Fibroblast of skin of right biceps (primary cell): ENCODE measurements at places on chromosomes 7 and 10.

- peak; percentile 85 for DNase-seq
Measured at GRCh38 chr7:116588225-116588624, 63.4 kb downstream of the CAV1 start.

DNA sequence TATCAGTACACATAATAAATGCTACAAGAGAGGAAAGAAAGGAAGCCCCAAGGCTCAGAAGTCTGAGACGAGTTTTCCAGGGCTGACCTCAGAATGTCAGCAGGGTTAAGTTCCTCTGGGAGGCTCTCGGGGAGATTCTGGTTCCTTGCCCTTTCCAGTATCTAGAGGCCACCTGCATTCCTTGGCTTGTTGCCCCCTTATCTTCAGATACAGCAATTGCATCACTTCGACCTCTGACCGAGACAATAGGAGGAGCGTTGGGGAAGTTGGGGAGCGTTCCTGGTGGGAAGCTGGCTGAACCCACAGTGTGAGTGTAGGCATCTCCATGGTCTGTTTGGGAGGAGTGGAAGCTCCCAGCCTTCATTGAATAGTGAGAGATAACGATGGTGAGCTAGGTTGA, 72.0 kb upstream of the MTPN start:
- no peak for DNase-seq

DNA sequence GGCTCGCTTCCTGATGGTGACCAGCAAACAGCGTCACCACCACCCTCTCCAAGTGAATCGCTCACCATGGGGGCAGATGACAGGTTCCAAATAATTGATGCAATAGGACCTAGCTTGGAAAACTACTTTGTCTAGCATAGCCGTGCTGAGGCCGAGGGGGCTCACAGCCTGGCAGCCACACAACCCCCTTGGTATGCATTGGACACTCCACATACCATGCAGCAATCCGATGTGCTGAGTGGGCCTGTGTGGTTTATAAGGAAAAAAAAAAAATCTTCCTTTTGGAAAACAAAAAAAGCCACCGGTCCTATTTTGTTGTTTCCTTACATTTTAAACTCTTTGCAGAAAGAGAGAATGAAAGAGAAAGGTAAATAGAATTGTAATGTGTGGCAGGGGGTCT, 15.1 kb downstream of the GATA3 start:
- DNase-seq, result peak; percentile 89

GRCh38 chr7:143490717-143491306, 13.1 kb downstream of the TAS2R41 start:
- DNase-seq, result no peak

GRCh38 chr10:6068422-6068821, 6.3 kb upstream of the IL2RA start:
- DNase-seq, result no peak

- peak; percentile 67 for DNase-seq
Measured at GRCh38 chr7:92785923-92786322, 50.5 kb downstream of the CDK6 start.

DNA sequence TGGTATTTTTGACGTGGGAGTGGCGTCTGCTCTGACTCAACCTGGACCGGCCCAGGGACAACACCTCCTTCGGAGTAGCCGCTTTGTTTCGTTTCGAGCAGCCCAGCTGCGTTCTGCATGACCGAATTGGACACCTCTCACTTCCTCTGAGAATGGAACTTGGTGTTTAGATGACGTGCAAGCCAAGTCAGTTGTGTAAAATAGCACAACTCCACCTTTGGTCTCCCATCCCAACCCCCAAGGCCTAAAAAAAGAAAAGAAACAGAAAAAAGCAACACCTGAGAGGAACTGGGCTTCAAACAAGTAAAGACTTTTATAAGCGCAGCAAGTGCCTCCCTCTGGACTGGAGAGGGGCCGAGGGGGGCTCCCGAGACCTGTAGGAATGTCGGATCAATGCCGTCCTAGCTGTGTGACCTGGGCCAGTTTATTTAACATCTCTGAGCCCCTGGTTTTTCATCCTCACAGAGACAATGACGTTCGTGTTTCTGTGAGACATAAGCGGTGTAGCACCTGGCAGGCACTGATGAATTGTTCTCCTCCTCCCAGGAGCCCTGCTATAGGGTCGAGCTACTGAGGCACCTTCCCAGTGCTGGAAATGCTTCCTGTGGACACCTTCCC, 52.0 kb upstream of the SMNDC1 start:
- peak; percentile 44 for DNase-seq

GRCh38 chr7:37467002-37467401, 18.3 kb upstream of the ELMO1 start:
- DNase-seq, result no peak

DNA sequence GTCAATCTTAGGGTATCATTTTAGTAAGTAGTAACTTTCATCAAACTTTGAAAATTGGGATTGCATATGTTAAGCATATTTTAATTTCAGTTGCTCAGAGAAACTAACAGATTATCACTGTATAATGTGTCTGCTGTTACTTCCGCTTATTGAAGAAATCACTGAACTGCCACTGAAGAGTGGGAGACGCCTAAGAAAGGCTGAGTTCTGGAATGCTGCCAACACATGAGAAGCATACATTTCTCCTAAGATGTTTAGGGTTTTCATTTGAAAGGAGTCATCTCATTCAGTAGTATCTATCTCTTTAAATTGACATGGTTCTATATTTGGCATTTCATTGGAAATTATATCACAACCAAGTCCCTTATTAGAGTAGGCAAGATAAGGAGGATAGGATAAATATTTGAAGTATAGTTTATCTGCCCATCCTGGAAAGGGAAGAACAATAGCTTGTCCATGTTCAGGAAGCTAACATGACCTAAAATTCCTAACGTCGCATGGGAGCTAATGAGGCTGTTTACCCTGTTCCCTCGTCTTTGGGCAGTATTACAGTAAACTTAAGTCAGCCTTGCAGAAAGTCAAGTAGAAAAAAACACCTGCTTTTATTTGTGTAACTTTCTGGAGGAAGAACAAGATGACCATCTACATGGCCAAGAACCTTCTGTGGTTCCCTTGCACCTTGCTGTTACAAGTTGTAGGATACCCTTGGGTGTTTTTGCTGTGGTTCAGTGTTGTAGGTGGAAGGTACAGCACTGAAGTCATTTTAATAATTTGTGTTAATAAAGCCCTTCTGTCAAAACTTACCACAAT, 67.3 kb downstream of the NHLRC2 start:
- DNase-seq, result peak; percentile 4

GRCh38 chr7:11524476-11525397, 307.3 kb downstream of the THSD7A start:
- no peak for DNase-seq

DNA sequence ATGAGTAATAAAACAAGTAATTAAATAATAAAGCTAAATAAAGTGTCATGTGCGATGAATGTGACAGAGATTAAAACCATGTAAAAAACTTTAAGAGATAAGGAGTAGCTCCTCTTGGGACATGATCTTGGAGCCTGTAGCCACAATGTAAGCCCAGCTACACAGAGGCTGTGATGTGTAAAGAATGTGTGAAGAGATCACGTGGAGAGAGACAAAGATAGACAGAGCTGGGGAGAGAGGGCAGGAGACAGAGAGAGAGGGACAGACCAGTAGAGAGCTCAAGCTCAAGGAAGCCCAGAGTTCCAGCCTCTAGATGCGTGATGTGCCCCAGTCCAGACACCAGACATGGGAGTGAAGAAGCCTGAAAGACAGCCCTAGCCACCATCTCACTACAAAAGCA, 644.1 kb downstream of the TNS3 start:
- no peak for DNase-seq

DNA sequence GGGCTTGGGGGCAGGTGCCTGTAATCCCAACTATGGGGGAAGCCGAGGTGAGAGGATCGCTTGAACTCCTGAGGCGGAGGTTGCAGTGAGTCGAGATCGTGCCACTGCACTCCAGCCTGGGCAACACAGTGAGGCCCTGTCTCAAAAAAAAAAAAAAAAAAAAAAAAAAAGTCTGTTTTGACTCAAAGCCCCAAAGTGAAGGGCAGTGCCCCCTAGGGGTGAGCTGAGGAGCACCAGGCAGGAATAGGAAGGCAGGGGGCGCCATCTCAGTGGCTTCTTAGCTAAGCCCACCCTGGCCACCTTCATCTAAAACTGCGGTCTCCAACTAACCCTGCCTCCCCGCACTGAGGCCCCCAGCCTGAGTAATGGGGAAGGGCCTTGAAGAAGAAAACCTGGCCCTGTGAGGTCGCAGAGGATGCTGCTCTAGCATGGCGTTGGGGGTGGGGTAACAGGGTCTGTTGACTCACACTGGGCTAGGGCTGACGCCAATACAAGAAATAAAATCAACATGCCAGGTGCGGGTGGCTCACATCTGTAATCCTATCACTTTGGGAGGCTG, 9.8 kb downstream of the PODXL start:
- DNase-seq, result peak; percentile 53

DNA sequence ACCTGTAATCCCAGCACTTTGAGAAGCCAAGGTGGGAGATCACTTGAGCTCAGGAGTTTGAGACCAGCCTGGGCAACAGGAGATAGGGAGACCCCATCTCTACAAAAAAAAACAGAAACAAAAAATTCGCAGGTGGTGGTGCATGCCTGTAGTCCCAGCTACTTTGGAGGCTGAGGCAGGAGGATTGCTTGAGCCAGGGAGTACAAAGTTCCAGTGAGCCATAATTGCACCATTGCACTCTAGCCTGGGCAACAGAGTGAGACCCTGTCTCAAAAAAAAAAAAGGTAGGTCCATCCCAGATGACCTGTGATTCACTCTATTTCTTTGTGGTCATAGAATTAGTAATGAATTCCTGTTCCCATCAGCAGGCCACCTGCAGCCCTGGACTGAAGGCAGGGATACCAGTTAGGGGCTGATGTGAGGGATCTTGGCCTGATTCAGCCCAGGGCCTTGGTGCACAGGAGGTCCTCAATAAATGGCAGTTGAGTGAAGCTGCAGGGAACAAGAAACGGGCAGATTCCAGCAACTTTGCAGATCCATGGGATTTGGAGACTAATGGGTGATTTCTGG, at the start of gene MYH16:
Gene MYH16, plus strand, starts transcription at position 364 of the 570 bp plus-strand sequence.
- no peak for DNase-seq

DNA sequence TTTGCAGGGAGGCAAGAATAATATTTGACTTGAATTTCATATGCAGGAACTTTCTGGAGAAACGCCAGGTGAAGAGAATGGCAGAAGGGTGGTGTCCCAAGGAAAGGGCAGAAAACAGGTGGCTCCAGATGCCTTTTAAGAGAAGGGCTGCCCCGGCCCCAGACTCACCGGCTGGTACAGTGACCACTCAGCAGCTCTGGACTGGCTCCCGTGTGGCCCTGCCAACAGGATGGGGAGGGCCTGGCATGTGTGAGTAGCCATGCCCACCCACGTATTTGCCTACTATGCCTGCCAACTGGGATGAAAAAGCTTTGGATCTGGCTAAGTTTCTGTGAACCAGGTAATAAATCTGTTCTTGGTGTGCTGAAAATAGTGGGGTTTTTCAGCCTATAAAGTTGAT, 159.5 kb downstream of the PRKAG2 start:
- no peak for DNase-seq

GRCh38 chr10:60041489-60042133, 135.3 kb upstream of the CCDC6 start:
- no peak for DNase-seq

DNA sequence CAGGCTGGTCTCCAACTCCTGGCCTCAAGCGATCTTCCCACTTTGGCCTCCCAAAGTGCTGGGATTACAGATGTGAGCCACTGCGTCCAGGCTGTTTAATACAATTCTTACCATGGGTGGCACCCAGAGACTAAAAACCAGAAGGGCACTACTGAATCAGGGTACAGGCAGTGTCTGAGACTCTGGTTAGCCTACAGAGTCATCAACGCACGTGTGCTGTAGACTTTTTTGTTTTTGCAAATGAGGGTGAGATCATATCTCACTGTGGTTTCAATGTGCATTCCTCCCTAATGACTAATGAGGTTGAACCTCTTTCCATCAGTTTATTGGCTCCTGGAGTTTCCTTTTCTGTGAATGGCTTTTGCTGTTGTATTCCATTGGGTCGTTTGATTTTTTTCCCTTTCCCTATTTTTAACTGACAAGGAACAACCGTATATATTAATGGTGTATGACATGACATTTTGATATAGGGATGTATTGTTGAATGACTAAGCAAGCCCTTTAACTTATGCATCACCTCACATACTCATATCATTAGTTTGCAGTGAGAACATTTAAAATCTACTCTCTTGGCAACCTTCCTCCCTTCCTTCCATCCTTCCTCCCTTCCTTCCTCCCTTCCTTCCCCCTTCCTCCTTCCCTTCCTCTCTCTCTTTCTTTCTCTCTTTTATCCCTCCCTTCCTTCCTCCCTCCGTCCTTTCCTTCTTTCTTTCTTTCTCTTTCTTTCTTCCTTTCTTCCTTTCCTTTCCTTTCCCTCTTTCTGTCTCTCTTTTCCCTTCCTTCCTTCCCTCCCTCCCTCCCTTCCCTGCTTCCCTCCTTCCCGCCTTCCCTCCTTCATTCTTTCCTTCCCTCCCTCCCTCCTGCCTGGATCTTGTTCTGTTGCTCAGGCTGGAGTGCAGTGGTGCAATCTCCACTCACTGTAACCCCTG, 9.3 kb upstream of the TMEM270 start:
- peak; percentile 99 for DNase-seq

- peak; percentile 61 for DNase-seq
Measured at GRCh38 chr7:5689118-5689517, 92.3 kb downstream of the RNF216 start.

GRCh38 chr7:64863021-64863420, 40.1 kb upstream of the ZNF273 start:
- DNase-seq, result no peak

DNA sequence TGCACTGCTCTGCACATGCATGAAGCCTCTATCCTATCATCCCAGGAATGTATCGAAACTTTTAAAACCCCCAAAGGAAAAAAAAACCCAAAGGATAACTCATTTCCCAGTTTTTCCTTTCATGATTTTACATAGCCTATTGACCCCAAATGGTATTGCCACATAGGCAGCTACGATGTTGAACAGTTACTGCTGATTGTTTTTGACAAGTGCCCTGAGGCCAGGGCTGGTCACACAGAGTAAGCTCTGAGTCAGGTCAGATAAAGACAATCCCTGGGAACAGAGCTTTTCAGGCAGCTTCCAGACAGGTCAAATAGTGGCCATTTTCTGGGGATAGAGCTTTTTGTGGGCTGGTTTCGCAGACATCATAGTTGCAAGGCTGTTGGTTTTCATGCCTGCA, 52.1 kb downstream of the MYL10 start:
- no peak for DNase-seq

DNA sequence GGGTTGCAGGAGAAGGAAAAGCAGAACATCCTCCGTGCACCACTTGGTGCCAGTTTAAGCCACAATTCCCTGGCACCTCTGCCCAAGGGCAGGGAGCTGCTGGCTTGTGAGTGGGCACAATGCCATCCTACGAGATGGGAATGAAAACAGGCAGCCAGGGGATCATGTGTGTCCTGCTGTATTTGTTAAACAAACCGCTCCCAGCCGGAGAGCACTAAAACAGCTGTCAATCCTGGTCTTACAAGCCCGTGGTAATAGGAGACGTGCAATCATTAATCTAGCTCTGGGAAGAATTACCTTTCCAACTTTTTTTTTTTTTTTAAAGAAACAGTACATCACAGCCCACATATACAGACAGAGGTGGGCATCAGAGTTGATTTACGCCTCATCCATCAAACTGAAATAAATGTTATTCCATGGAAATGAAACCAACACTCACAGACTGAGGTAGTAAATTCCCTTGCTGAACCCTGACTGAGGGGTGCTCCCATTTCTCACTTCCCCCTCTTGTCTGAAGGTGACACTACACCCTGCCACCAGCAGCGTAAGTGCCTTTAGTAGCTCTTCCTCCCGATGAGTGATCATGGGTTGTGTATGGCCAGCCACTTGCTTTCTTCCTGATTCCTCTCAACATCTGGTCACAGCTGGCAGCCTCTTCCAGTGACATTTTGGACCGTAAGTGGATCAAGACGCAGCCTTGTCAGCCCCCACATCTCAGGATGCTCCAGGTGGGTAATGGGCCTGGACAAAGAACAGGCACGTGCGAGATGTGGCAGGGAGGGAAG, 143.8 kb downstream of the TEX36 start:
- DNase-seq, result no peak

- peak; percentile 93 for DNase-seq
Measured at GRCh38 chr10:126242397-126243260, 145.6 kb downstream of the ADAM12 start.
